ENCODE measurements at places on chromosomes 6 and 20.

DNA sequence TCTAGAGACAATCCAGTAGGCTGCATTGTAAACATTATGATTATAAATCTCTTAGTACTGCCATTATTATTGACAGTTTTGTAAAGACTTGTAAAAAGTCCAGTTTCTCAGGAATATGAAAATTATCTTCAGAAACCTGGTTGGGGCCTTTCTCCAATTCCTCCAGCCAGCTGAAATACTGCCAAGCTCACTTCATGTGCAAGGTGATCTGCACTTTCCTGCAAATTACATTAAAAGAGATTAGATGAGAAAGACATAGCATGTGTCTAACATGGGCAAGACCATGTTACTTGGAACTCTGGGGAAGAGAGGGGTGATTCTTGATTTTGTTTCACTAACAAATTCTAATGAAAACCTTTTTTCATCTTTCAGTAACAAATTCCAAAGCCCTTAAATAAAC is 24.0 kb downstream of the PGM3 start:
- DNase-seq = no peak

DNA sequence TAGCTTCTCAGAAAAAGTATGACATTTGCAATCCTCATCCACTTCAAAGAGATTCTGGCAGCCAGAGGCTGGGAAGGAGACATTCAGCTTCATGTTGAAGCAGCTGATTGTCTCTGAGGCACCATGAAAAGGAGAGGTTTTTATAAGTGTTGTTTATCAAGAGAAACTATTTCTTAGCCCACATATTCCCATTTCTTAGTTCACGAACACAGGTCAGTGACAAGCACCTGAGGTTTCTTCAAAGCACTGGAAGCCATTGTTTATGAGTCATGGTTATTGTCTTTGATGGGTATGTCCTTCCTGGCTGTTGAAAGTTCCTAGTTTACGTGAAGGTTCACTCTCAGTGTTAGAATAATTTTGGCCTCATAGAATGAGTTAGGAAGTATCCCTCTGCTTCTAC is 3.0 kb upstream of the DDX43 start:
- no peak for DNase-seq

DNA sequence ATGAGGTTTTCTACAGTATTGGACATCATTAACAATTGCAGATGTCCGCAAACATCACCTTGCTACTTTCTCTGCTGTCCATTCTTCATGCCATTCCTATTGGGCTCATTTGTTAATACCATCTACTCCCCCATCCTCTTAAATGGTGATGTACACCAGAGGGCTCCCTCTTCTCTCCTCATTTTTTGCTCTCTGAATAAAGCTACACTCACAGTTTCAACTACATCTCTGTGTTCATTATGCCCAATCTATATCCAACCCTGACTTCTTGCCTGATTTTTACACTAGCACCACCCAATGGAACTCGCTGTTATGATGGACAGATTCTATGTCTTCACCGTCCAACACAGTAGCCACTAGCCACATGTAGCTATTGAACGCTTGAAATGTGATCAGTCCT is 288.1 kb upstream of the ID4 start:
- peak; percentile 7 for DNase-seq

DNA sequence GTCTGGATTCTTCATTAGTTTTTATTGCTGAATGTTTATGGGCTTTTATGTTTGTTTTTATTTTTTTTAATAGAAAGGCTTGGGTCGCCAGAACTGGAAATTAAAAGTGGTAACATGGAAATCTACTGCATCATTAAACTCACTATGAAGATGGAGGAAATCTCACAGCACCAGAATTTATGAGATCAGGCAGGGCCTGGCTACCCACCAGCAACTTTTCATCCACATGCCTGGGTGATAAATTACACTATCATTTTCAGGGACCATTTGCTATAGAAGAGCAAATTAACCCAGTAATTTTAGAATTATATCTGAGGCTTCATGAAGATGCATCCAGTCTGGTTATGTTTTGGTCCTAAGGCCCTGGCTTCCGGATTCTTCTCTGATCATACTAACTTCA is 57.8 kb upstream of the PLCB4 start:
- DNase-seq = no peak

- DNase-seq = no peak
These were observed 180.7 kb upstream of the HS3ST5 start for GRCh38 chr6:114523508-114523907.

DNA sequence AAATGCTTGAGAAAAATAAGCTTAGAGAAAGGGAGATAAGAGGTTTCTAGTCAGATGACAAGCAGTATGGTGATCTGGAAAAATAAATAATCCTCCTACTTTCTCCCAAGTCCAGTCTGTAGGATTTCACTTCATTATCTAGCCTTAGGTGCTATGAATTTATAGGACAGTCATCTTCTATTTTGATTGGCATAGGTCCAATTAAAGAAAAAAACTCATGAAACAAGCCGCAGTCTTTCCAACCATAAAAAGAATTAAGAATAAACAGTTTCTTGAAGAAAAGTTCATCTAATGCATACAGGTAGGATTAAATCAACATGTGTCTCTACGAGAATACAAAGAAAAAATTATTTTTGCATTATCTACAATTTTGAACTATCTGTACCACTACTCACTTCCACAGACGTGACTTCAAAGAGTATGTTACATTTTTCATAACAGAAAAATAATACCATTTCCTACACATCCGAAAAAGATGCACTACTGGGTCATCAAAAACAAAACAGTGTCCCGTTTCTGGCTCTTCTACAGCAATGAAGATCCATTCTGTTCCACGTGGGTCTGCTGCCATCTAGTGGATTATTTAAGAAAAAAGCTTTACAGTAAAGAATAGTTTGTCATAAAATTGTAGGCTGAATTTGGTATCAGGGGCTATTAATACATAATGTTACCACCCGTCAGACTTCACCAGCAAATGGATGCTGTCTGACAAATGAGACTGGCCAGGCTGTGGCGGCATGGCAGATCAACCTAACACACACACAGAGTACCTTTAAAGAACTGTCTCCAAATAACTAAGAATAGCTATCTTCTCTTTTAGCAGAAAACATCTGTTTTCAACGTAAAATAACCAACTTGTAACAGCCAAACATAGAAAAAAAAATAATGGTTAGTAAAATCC is 28.9 kb downstream of the STX7 start:
- DNase-seq = peak; percentile 78

DNA sequence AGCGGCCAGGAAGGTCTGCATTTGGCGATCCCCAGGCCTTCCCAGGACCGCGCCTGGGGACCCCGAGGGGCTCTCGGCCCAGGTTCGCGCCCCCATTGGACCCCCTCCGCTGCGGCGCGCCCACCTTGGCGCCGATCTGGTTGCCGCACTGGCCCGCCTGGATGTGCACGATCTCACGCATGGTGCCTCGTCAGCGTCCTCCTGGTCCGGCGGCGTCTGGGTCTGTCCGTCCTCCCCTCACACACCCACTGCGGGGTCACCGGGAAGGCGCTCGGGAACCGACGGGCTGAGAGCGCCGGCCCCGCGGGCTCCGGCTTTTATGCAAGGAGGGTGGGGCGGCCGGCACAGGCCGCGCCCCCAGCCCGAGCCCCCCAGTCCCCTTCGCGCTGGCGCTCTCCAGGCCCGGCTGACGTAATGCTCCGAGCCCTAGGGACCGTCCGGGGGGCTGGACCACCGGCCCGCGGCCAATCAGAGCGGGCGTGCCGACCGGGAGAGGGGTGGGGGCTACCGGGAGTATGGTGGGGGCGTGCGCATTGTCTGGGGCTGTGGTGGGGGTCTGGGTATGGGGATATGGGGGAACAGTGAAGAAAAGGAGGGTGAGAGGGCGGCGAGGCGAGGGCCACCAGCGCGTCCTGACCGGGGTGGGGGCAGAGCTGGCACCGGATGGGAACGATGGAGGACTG is at the start of gene TUBB2B:
TUBB2B (minus strand) TSS at position 291 of the 683 bp plus-strand sequence; CDS start at position 181, 110 bp downstream.
- peak; percentile 24 for DNase-seq

DNA sequence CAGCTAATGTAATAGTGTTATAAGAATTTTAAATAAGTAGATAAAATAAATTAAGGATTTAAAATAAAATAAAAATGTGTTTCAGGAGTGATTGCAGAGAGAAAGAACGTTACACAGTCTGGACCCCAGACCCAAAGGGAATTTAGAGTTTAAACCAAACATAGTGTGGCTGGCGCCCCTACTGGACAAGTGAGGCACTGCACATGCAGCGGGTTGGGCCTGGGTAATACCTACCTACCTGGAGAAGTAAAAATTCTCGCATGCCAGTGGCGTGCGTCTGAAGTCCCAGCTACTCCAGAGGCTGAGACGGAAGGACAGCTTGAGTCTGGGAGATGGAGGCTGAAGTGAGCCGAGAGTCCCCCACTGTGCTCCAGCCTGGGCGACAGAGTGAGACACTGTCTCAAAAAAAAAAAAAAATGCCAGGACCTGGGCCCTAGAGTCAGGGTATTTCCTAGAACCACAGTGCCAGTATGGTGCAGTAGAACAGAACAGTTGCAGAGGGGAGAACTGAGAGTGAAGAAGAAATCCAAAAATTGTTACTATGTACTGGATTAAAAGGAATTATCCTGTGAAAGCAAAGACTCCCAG is 71.4 kb upstream of the TCF21 start:
- DNase-seq = no peak

GRCh38 chr6:3739311-3739897 is 12.1 kb downstream of the PXDC1 start:
- DNase-seq = no peak

- no peak for DNase-seq
These were observed 25.0 kb downstream of the ARMC2 start for GRCh38 chr6:108873251-108873650.

GRCh38 chr20:5654557-5654956 is 95.6 kb upstream of the SHLD1 start:
- peak; percentile 78 for DNase-seq

GRCh38 chr6:72084992-72085569 is 198.7 kb downstream of the RIMS1 start:
- peak; percentile 33 for DNase-seq

- DNase-seq = no peak
These were observed 619.5 kb downstream of the PRKN start for GRCh38 chr6:162108041-162108440.

- no peak for DNase-seq
These were observed 164.5 kb downstream of the ERMARD start for GRCh38 chr6:169915769-169916550.

GRCh38 chr20:50188879-50189680 is 1.6 kb upstream of the CEBPB start:
- DNase-seq = no peak

DNA sequence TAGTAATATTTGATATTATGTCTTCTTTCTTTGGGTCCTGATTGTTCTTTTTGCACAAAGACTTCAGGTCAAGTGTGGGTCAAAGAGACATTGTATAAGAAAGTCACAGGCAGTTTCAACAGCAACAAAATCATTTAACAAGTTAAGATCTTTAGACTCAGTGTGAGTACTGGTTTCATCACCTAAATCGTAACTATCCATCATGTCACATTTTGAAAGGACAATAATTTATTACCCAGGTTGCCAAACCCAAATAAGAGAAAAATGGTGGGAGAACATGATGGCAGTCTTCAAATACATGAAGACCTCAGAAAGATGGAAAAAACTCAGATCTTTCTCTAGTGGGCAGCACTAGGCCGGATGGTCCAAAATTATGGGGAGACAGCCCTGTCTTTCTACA is 55.5 kb upstream of the BCLAF1 start:
- no peak for DNase-seq

- peak; percentile 85 for DNase-seq
These were observed 49.2 kb downstream of the FYN start for GRCh38 chr6:111823831-111824607.

GRCh38 chr6:33696548-33697518 is 14.7 kb downstream of the UQCC2 start:
- peak; percentile 73 for DNase-seq

- no peak for DNase-seq
These were observed 142.0 kb upstream of the PMEPA1 start for GRCh38 chr20:57851796-57852195.

- no peak for DNase-seq
These were observed 65.2 kb downstream of the SYNE1 start for GRCh38 chr6:152571943-152572337.

DNA sequence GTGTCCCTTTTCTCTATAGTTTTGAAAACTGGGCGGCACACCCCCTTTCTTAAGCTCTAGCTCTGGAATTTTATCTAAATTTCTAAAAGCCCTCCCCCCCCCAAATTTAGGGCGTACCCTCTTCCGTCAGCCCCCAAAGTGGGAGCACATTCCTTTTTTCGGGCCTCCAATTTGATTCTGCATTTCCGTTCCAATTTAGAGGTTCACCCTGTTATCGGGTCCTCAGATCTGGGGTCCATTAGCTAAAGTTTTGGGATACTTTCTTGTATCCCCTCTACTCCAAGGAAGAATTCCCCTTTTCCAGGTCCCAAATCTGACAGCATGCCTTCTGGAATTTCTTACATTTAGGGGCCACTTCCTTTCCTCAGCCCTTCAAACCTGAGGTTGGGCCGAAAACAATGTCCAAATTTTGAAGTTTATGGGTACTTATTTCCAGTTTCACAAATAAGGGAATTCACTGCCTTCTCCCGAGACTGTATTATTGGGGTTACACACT is 796 bp downstream of the PHF20 start:
- DNase-seq = no peak

DNA sequence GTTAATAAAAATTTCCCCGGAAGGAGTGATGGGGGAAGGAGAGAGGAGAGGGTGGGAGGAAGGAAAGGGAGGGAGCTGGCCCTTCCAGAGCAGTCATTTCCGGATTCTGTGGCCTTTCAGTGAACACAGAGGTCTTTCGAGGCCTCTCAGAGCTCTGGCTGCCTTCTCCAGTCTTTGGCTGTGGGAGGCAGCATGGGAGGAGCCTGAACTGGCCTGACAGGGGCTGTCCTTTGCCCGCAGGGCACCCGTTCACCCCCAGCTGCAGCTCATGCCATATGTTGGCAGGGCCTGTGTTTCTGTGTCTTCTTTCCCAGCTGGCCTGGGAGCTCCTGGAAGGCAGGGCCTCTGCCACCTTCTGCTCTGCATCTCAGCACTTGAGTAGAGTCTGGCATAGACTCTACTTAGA is 95.5 kb downstream of the PPP1R14C start:
- DNase-seq = no peak

DNA sequence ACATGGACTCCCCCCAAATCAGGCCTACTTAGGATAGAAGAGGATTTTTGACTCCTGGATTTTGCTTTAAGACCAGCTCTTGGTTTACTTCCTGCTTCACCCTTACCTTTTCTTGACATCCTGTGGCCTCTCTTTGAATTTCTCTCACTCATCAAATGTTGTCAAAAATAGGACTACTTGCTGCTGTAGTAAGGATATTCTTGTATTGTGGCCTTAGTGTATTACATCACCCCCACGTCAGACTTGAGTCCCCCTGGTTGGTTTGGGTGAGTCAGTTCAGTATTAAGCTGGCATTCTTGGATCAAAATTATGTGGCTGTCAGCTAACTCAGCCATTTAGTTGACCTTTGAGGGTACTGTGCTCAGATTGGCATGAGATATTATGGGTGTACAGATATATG is 1.1 kb downstream of the TPX2 start:
- DNase-seq = peak; percentile 64

DNA sequence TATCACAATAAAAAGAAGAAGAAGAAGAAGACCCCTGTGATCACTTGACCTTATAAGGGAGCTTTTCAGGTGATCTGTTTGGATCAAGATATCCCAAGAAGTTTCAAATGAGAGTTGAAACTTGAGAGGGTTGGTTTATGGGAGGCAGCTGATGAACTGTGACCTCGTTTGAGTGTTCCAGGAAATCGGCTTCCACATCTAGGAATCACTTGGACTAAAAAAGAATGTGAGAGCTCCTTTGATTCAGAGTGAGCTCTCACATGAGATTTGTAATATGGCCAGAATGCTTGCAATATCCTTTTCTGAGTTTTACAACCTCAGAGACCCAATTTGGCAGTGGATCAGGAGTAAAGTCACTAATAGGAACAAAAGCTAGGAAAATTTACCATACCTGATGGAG is 228.1 kb downstream of the ATXN1 start:
- DNase-seq = peak; percentile 61

Measured in EH (cell line).